ENCODE measurements at places on chromosomes 5 and 9. TPM values are rescaled to one million over a fixed set of nuclear protein-coding genes. Genes with fewer than 3 reads are reported as not detected.

DNA sequence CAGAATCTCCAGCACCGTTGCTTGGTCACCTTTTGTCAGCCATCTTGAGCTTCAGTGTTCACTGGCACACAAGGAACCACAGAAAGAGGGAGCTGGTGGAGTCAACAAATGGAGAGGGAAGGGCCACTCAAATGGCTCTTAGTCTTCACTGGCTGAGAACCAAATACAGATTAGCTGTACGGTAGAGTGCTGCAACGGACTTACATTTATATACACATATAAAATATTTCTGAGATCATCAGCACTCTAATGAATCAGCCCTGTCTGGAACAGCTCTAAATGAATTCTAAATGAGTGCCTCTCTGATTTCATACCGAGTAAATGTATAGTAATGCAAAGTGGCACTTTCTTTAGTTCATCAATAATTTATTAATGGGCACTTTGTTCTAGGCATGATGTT is 24.8 kb downstream of the KCTD16 start:
- no peak for DNase-seq

The IFNA10 gene
- total RNA-seq = not detected

DNA sequence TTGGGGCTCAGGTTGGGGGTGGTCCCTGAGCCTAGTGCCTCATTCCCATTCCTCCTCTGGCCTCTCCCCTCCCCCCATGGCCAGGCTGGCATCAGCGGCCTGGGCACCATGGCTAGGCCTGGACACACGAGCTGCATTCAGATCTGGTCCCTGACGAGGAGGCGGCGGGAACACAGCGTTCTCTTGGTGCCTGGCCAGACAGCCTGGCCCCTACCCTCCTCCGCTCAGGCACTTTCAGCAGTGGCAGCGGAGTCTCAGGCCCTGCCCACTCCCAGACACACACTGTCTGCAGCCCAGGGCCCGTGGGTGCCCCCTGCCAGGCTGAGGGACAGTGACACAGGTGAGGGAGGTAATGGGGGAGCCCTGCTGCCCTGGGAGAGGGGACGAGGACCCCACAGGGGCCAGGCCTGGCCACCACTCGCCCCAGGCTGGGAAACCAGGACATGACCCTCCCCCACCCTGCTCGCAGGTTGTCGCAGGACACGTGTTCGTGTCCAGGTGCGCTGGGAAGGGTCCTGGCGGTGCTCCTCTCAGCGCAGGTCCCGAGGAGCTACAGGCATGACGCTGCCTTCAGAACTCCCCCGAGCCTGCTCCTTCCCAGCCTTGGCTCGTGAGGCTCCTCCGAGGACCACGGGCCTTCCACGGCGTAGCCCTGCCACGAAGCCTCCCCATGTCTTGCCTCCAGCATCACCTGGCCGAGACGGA is 19.9 kb upstream of the UBAC1 start:
- DNase-seq = no peak

DNA sequence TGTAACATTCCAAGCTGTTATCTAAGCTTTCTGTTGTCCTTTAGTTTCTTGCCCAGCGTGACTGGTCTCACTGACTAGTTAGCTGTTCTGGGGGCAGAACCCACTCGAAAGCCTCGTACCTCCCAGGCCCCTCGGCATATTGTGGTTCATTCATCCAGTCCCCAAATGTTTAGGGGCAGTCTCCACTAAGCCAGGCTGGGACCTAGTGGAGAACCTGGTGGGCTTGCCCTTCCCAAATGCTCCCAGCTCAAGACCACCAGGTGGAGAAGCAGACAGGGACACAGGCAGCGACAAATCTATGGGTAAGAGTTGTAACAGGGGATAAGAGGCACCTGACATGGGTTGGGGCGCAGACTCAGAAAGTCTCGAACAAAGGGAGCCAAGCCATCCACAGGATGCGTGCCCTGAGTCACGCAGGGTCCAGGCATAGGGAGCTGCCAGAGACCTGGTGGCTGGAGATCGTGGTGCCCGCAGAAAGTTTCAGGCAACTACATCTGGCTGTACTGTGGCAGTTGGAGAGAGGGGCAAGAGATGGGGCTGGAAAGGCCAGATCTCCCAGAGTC is 851 bp upstream of the EEIG1 start:
- no peak for DNase-seq

The TOR2A gene
- total RNA-seq = 16.5 TPM

DNA sequence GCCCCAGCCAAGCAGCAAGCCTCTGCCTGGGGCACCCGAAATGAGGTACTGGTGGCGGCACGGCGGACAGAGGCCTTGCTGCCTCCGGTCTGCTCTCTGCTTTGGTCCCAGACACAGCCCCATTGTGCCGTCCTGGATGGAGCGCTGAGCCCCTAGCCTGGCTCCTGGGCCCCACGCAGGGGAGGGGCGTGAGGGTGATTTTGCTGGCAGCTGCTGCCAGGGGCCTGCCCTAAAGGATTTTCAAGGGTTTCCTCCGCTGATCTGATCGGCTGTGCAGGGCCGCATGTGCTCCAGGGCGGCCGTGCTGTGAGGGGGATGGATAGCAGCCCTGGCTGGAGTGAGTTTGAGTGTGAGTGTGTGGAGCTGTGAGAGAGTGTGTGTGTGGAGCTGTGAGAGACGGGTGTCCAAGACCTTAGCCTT is 1.3 kb downstream of the GPSM1 start:
- no peak for DNase-seq

DNA sequence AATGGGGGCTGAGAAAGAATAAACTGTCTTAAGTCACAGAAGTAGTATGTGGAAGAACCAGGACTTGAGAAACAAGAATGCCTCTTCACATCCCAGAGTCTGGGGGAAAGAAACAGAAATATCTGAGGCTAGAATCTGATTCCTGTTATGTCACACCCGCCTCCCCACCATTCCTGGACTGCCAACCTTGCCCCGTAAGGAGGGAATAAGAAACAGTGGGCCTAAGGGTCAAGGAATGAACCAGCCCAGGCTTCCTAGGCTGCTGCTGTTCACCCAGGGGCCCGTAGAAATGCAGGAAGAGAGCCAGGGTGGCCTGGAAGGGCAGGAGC is 4.3 kb downstream of the PCDH1 start:
- no peak for DNase-seq

- no peak for DNase-seq
These were observed 5.9 kb upstream of the RHOBTB3 start for GRCh38 chr5:95725071-95725820.

- no peak for DNase-seq
These were observed 527 bp downstream of the MEF2C start for GRCh38 chr5:88882276-88883038.

The DAB2 gene
- total RNA-seq = 164 TPM

GRCh38 chr9:14133394-14133793 is 180.5 kb downstream of the NFIB start:
- no peak for DNase-seq

DNA sequence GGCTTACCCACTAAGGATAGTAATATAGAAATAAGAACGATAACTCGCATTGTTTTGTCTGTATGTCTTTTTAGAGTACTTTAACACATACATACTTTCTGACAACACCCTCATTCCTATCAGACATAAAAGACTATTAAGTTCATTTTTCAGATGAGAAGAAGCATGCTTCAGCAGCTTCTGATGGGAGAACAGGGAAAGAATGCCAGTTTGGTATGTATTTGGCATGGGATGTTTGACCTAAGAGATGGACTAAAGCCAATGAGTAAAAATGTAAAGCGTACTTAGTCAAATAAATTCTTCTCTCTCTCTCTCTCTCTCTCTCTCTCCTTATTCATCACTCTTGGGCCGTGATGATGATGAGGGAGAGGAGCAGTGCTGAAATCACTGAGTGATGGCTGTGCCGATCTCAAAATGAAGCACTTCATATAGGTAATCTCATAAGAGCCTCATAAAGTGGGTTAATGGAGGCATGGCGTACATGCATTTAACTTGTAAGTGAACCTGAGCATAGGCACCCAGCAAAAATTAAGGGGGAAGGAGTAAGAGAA is 71.5 kb downstream of the SLIT3 start:
- DNase-seq = no peak

DNA sequence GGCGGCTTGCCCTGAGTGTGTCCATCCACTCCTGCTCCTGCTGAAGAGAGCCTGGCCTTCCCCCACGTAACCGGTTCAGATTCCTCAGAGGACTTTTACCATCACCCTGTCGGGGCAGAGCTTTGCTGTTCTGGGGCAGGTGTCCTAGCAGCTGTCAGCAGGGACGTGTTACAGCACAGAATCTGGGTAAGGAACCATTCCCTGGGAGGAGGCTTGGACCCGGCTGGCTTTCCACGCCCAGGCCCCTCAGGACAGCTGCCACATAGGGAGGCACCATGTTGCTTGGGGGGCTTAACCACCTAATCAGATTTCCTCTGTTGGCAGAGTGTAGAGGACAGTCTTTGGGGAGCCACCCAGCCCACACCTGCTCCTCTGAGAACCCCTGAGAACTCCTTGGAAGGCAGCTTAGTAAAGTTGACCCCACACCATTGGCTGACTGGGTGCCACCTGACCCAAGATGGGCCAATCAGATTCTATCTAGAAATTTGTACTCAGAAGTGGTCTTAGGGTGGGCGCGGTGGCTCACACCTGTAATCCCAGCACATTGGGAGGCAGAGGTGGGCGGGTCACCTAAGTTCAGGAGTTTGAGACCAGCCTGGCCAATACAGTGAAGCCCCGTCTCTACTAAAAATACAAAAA is 23.3 kb upstream of the EEIG1 start:
- no peak for DNase-seq

The LEAP2 gene
- 1.7 TPM for total RNA-seq

- no peak for DNase-seq
These were observed 58.3 kb downstream of the PTTG1 start for GRCh38 chr5:160479926-160480325.

- DNase-seq = no peak
These were observed 124.1 kb upstream of the KCNN2 start for GRCh38 chr5:114237766-114238165.

DNA sequence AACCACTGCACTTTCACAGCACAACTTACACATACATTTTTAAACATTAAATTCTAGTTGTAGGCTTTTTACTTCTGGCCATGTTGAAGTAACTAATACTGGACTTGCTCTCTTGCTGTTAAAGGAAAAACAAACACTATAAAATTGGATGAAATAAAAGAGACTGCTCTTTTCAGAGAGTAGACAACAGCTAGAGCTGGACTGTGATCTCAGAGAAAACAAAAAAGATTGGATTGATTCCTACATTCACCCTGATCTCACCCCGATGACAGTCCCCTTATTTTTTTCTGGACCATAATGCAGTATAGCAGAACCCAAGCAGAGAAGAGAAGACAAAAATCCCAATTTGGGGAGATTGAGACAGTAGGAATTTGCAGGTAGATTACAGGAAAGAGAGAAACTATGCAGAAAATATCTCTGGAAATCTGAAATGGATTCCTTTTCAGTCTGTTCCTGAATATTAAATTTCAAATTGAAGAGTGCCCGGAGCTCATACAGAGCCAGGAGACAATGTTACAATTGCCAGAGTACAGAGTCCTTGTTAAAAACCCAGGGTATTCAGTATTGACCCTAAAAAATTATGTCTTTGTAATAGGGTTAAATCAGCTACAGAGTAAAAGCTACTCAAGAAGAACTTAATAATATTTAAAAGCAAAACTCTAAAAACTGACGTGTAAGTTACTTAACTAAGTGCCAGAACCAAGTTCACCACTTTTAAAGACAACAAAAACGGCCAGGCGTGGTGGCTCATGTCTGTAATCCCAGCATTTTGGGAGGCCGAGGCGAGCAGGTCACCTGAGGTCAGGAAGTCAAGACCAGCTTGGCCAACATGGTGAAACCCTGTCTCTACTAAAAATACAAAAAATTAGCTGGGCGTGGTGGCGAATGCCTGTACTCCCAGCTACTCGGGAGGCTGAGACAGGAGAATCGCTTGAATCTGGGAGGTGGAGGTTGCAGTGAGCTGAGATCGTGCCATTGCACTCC is 208.6 kb downstream of the MPDZ start:
- DNase-seq = no peak

The BTNL3 gene
- not detected for total RNA-seq

The AFAP1L1 gene
- total RNA-seq = 26.6 TPM

DNA sequence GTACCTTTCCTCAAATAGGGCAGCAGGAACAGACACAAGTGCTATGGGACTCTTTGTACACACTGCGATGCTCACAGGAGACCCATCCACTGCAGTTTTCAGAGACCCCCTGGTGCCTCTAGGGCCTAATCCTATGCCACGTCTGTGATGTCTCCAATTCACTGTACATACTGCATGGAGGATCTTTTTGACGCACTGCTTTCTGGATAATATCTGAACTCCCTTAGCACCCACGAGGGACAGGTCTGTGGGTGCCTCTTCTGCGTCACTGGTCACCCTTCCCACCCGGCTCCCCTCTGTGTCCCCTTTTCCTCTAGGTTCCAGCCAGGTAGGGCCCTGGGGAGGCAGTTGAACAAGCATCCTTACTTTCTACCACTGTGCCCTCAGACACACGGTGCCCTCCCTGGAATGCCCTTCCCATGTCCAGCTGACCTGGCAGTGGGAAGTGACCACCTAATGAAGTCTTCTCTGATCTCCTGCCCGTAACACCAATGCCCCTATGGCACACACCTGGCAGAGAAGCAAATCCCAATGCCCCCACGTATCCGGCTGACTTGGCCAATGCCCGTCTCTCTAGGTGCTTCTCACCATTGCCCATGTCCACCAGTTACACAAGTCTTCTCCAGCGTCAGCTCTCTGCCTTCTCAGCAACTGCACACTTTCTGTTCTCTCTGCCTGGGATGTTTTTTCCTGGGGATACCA is 41.5 kb downstream of the FOXI1 start:
- DNase-seq = no peak

DNA sequence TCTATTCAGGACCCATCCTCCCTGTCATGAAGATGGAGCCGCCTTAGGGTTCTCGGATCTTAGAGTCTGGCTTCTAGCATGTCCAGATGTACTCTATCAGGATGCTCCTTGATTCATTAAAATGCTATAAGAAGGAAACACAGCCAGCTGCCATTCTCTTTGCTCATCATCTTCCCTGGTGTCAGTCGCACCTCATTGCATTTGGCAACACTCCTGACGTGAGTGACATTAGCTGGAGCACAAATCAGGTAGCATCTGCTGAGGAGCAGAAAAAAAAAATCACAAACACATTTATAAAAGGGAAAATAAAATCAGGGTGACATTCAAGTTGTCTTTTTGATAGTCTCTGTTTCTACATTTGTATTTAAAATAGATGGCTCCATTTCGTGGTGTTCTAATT is 226.1 kb upstream of the NMUR2 start:
- DNase-seq = no peak

Measured in lower lobe of right lung (tissue), 2 donors.